ENCODE measurements at places on chromosomes 16 and 17.

GRCh38 chr17:81868674-81869220 lies 2.4 kb downstream of the ARHGDIA start:
- DNase-seq, result no peak

GRCh38 chr16:14241631-14242030 lies 170.5 kb downstream of the MRTFB start:
- DNase-seq, result no peak

- DNase-seq, result peak; percentile 31
These were observed 45.4 kb downstream of the SEC14L1 start for GRCh38 chr17:77186141-77186604.

DNA sequence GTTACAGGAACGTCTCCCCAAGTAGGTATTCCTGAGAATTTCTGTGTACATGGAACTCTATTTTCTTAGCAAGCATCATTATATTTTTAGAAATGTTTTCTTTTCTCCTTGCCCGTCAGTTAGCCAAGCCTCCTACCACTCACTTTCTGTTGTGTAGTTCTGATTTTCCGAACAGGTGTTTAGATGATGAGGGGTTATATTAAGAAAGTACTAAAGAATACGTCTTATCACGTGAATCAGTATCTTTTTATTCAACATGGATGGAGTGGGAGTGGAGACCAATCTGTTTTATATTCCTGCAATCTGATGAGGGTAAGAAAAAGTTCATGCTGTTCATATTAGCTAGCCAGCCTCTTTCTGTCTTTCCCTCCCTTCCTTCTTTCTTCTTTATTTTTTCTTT lies 29.4 kb downstream of the MSI2 start:
- no peak for DNase-seq

DNA sequence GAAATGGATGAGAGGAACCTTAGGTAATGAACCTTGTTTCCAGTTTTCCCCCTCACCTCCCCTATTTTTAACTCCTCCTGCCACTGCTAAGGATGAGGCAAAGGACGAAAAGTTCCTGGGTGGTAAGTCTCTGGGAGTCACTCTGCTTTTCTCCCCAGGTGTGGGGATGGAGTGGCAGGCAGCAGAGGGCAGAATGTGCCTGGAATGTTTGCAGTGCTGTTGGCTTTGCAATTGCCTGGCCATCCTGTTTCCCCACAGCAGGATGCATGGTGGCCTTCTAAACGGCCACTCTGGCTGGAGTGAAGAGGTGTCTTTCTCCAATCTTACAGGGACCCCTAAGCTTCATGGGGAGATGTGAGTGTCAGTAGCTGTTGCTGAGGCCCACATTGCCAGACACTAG lies 432.5 kb upstream of the ZFHX3 start:
- no peak for DNase-seq

DNA sequence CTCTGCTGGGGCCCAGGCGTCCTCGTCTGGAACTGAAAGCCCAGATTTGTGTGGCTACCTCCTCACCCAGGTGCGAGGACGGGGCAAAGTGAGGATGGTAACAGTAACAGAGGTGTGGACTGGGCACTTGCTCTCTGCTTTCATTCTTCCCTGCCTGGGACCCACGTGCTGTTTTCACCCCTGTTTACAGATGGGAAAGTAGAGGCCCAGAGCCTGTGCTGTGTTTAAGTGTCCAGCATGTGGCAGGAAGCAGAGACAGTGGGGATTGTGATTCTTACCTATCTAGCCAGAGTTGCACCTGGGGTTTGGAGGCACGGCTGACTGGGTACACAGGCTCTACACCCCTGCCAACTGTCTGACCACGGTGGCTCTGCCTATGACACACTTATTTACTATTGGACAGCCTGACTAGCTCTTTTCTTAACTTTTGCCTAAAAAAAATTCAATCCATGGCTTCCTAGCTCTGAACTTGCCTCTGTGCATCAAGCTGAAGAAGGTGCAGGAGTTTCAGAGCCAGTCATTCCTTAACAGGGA lies 155.4 kb downstream of the CLEC16A start:
- no peak for DNase-seq

DNA sequence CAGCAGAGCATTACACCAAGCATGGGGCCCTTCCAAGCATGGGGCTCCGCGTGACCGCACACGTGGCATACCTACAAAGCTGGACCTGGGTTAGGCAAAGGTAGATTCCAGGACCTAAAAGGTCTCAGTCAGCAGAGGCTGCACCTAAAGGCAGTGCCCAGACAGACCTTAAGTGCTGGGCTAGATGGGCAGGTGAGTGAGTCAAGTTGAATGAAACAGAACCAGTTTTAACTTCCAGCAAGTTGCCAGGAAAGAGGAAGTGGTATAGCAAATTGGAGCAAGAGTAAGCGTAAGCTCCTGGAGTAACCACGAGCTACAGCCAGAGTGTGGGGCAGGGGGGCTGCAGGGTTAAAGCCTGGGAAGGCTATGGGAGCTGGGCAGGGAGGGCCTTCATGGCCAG lies 49.5 kb downstream of the SRCIN1 start:
- no peak for DNase-seq

DNA sequence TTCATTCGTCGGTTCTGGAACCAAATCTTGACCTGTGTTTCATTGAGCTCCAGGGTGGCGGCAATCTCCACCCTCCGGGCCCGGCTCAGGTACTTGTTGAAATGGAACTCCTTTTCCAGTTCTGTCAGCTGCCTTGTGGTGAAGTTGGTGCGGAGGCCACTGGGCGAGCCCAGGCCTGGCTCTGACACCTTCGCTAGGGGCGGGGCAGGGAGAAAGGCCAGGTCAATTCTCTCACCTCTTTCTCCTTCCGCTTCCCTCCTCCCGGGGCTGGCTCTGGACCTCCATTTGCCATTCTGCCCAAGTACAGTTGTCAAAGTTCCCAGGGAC lies 1.2 kb downstream of the HOXB1 start:
- DNase-seq, result no peak

GRCh38 chr17:3643889-3644349 lies 7.4 kb downstream of the CTNS start:
- no peak for DNase-seq

DNA sequence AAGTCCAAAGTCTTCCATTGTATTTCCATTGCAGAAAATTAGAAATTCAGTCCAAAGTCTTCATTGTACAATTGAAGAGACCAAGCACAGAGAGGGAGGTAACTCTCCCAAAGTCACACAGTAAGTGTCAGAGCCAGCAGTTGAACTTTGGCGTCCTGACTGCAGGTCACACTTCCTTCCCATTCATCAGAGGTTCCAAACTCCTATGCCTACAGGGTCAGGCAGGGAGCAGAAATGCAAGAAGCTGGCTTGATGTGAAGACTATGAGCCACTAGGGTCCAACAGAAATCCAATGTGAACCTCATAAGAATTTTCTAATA lies 44.7 kb upstream of the GRIN2A start:
- no peak for DNase-seq
